Activated CD4-positive, CD25-positive, alpha-beta regulatory T cell (primary cell): ENCODE measurements at places on chromosomes 11 and 22.

DNA sequence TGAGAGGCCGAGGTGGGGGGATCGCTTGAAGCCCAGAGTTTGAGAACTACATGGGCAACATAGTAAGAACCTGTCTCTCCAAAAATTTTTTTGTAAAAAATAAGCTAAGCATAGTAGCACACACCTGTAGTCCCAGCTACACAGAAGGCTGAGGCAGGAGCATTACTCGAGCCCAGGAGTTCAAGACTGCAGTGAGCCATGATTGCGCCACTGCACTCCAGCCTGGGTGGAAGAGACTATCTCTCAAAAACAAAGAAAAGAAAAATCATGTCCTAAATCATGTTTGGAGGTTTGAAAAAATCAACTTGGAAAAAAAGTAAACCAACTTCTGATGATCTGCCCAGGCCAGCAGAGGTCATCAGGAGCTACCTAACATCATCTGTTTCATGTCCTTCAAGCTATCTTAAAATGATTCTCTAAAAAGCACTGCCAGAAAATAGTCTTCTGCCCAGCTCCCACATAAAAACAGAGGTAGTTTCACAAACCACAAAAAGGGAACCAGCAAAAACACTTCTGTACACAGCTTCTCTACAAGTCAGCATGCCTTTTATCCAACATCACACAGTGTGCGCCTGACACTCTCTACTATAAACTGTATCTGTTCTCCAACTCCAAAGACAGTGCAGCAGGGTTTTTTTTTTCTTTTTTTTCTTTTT, 165.0 kb downstream of the SOX6 start:
- no peak for DNase-seq

- DNase-seq = no peak
Measured at GRCh38 chr11:98495016-98495415, 525.7 kb upstream of the CNTN5 start.

DNA sequence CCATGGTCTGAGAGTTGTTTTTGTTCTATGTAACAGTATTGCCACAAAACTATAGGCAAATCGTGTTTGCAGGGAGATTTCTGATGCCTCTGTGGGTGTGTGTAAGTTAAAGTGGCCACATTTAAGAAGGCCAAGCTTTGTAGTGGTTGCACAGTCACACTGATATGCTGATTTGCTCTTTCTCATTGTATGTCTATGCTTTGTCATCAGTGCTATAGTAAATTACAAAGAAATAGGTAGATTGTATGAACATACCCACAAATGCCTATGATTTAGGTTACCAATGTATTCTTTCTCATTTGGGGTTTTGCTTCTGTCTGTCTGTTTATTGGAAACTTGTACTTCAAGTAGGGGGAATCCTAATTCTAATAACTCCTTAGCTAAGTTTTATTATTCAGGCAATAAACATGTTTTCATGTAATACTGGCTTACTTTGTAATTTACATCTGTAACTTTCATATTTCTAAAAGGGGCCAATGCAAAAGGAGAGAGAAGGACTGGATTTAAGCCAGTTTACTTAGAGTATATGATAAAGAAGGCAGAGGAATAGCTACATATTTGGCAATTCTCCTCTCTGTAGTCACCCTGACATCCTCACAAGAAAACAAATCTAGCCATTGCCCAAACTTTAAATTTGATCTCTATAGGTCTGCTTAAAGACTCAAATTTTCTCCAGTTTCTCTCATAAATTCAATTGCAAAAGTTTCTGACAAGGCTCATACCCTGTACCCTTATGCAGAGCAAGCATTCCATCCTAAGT, 2.0 kb downstream of the FIBIN start:
- DNase-seq = no peak

GRCh38 chr11:118998388-118998717, 415 bp downstream of the CENATAC start:
- no peak for DNase-seq

GRCh38 chr11:80778941-80779340, 1338.1 kb upstream of the TENM4 start:
- no peak for DNase-seq

- DNase-seq = no peak
Measured at GRCh38 chr11:99716302-99716701, 695.6 kb downstream of the CNTN5 start.

- DNase-seq = no peak
Measured at GRCh38 chr11:21944577-21944976, 248.3 kb upstream of the ANO5 start.

- no peak for DNase-seq
Measured at GRCh38 chr22:30030329-30030728, 49.9 kb upstream of the HORMAD2 start.

- no peak for DNase-seq
Measured at GRCh38 chr11:115499241-115499799, 4.9 kb downstream of the CADM1 start.

DNA sequence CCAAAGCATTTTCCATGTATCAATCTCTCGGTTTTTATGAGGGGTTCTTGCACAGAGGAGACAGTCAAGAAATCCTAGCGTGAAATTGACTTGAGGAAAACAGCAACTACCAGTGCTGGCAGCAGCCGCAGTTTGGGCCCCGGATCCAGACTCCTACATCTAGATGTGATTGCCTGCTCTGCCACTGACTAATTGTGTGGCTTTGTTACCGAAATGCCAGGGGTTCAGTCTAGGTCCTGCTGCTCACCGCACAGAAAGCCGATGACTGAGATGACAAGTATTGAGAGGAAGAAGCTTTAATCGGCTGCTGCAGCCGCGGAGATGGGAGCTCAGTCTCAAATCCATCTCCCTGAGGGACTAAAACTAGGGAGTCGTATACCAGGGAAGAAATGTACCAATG, 8.2 kb upstream of the GLB1L3 start:
- no peak for DNase-seq

- DNase-seq = no peak
Measured at GRCh38 chr11:84645988-84646694, 981.0 kb downstream of the DLG2 start.

GRCh38 chr11:130775306-130776060, 140.8 kb downstream of the SNX19 start:
- no peak for DNase-seq

DNA sequence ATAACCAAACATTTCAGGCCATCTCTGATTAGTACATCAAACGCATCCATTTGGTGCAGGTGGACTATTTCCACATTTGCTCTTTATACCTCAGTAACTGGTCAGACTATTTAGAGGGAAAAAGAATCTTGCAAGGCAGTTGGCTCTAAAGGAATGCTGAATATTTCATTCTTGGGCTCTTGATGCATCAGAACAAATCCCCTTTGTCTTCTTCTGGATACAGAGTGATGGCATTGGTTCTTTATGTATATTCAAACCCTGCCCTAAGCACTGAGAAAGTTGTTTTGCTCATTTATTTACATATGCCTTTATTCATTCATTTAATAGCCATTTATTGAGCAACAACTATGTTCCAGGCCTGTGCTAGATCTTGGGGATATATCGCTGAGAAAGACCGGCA, 31.1 kb upstream of the RAB30 start:
- DNase-seq = no peak

GRCh38 chr11:16989554-16989953, 24.7 kb downstream of the PLEKHA7 start:
- no peak for DNase-seq

DNA sequence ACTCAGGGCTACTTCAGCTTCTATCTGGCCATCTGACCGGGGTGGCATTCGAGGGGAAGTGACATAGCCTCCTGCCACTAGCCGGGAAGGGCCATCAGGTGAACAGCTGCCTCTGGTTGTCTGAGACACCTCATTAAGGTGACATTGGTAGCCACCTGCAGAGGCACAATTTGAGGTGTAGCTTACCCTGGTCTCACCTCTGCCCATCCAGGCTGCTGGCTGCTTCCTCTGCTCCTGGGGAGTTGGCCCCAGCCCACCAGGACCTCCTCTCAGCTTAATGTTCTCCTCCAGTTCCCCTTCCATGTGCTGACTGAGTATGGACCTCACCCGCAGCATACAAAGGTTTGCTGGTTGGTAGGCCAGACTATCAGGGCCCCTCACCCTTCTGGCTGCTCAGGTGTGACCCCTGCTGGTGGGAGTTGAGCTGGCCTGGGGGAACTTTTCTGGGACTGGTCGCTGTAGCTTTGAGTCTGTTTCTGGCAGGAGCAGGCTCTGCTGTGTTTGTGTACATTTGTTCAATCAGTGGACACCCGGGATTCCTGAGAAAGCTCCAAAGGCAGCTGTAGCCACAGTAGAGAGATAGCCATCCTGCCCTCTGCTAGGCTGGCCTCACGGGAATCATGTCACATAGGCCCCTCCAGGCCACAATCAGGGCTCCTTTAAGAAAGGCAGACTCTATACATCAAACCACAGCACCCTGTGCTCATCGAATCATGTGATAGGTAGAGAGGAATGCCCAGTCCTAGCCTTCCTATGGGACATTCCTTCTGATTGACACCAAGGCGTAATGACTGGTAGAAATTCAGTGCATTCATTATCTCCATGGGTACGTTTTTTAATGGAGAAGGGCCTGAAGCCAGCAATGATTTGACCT, 295.1 kb upstream of the PLET1 start:
- DNase-seq = peak; percentile 23

- DNase-seq = no peak
Measured at GRCh38 chr11:71200761-71201160, 51.6 kb downstream of the SHANK2 start.

DNA sequence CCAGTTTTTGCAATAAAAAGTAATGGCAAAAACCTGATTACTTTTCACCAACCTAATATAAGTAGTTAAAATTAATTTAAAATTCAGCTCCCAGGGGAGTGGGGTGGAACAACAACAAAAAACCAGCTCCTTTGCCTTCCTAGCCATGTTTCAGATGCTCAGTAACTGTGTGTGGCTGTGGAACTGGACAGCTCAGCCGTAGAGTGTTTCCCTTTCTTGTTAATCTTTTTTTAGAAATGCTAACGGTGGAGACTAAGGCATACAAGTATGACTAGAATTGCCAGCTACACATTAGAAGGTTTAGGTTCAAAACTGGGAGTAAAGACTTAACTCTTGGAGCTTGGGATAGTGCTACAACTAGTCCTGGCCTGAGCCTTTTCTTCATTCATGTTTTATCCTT, 45.0 kb downstream of the PPP6R3 start:
- no peak for DNase-seq

- DNase-seq = no peak
Measured at GRCh38 chr11:45922425-45923082, at the start of gene LARGE2. LARGE2 (plus strand) TSS chr11:45922656; CDS start chr11:45922883, 227 bp downstream.
